CD4-positive, alpha-beta memory T cell (primary cell): ENCODE measurements at places on chromosomes 4 and X. TPM values are rescaled to one million over a fixed set of nuclear protein-coding genes. Genes with fewer than 3 reads are reported as not detected.

The TAF1 gene
- 11.7 TPM for polyA plus RNA-seq

The PCDH10 gene
- polyA plus RNA-seq: not detected

The CLDN22 gene
- polyA plus RNA-seq: not detected

The NUDT10 gene
- polyA plus RNA-seq: not detected

The GABRE gene
- polyA plus RNA-seq: not detected

The HEPH gene
- not detected for polyA plus RNA-seq

The MAGEB17 gene
- polyA plus RNA-seq: not detected

The SRPX2 gene
- polyA plus RNA-seq: not detected

The HTR2C gene
- not detected for polyA plus RNA-seq

The SLC6A8 gene
- 0.11 TPM for polyA plus RNA-seq

The AKAP14 gene
- not detected for polyA plus RNA-seq

The MAGEA2B gene
- polyA plus RNA-seq: not detected

The C4orf36 gene
- not detected for polyA plus RNA-seq

The IL2 gene
- polyA plus RNA-seq: 0.57 TPM

The ARR3 gene
- not detected for polyA plus RNA-seq

The FAM236C gene
- not detected for polyA plus RNA-seq

The AMBN gene
- polyA plus RNA-seq: not detected

The ZNF732 gene
- not detected for polyA plus RNA-seq

The MMAA gene
- polyA plus RNA-seq: 7.4 TPM

The CFAP299 gene
- polyA plus RNA-seq: not detected

The EPGN gene
- polyA plus RNA-seq: not detected

The RAB33A gene
- polyA plus RNA-seq: 5.6 TPM

The MMRN1 gene
- polyA plus RNA-seq: 0.66 TPM

The CXCL8 gene
- not detected for polyA plus RNA-seq

The TEX11 gene
- polyA plus RNA-seq: not detected

The CENPVL1 gene
- polyA plus RNA-seq: not detected

The SMC1A gene
- polyA plus RNA-seq: 80.5 TPM

The SMAD1 gene
- 1.1 TPM for polyA plus RNA-seq

The SULT1B1 gene
- 4.2 TPM for polyA plus RNA-seq

The TCP11X2 gene
- polyA plus RNA-seq: not detected

The CXorf51B gene
- not detected for polyA plus RNA-seq

The LAGE3 gene
- 58.0 TPM for polyA plus RNA-seq

The CENPVL2 gene
- polyA plus RNA-seq: not detected

The ALAS2 gene
- polyA plus RNA-seq: not detected

The GASK1B gene
- polyA plus RNA-seq: not detected

The F11 gene
- not detected for polyA plus RNA-seq

The PRSS12 gene
- polyA plus RNA-seq: not detected
